ENCODE measurements at places on chromosomes 4 and X. TPM values are rescaled to one million over a fixed set of nuclear protein-coding genes. Genes with fewer than 3 reads are reported as not detected.

The EGFL6 gene
- 10.1 TPM for total RNA-seq

The LARP7 gene
- total RNA-seq, result 35.2 TPM

The PACRGL gene
- total RNA-seq, result 17.4 TPM

The MAGEA1 gene
- not detected for total RNA-seq

DNA sequence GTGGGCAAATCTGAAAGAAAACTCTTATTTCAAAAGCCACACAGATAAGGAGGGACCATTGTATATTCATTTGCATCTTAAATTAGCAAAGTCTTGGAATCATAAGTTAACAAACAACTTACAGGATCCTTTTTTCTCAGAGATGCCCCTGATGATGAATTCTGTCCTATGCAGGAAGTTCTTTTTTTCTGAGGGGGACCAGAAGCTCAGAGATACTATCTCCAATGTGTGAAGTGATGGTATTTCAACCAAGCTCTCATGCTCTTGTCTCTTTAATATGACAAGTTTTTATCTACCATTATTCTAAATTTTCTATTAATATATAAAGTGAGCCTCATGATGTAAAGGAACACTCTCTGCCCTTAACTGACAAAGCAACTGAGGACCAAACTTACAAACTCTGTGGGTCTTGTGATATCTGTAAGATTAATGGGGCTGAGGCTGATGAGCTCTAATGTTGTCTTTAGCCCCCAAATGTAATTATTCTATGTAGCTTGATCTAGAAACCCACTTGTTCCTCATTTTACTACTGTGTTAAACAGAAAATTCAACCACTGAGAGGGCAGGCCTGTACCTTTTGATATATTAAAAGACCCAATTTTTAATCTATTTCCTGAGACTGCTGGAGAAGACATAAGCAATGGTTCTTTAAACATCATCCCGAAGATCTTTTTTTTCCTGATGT, 27.0 kb downstream of the TEC start:
- no peak for DNase-seq
- peaks cover 11% of the 10 kb centered on the region for H3K4me1 ChIP-seq
- H3K27me3 ChIP-seq, result no peaks in the 10 kb centered on the region
- no peaks in the 10 kb centered on the region for H3K36me3 ChIP-seq
- no peak overlapping the region for H3K4me3 ChIP-seq

All from upper lobe of right lung (tissue), 1 donor.